Type B pancreatic cell (in vitro differentiated cells): ENCODE measurements at places on chromosomes 3 and 15. TPM values are rescaled to one million over a fixed set of nuclear protein-coding genes. Genes with fewer than 3 reads are reported as not detected.
A peak's percentile ranks its signal among the peaks of the same experiment; 100 is the strongest.

IGSF10 gene
- 6.8 and 10.8 TPM in 2 replicates for total RNA-seq

TFG gene
- total RNA-seq, result 105 and 140 TPM in 2 replicates

FBXO40 gene
- total RNA-seq, result not detected in 2 replicates

NR2F2 gene
- 135 and 270 TPM in 2 replicates for total RNA-seq

FANCD2 gene
- 17.7 and 38.0 TPM in 2 replicates for total RNA-seq

BFSP2 gene
- total RNA-seq, result not detected in 2 replicates

HGD gene
- 10.4 and 14.0 TPM in 2 replicates for total RNA-seq

GRCh38 chr3:126714276-126714900, 10.3 kb downstream of the CHCHD6 start:
- H3K36me3 ChIP-seq, result peaks cover 4% of the 10 kb centered on the region
- DNase-seq, result no peak
- H3K4me1 ChIP-seq, result peaks cover 17% of the 10 kb centered on the region
- H3K4me3 ChIP-seq, result no peak overlapping the region

- peak overlapping the region; percentile 9 for H3K4me3 ChIP-seq
Observed at GRCh38 chr3:177131927-177132636, 65.2 kb downstream of the TBL1XR1 start.

GRCh38 chr3:71052716-71053115, 530.8 kb downstream of the FOXP1 start:
- peak overlapping the region; percentile 58 for H3K4me3 ChIP-seq
- H3K27ac ChIP-seq, result peak overlapping the region; percentile 42
- DNase-seq, result no peak
- peaks cover 25% of the 10 kb centered on the region for H3K36me3 ChIP-seq
- no peaks in the 10 kb centered on the region for H3K27me3 ChIP-seq
- peaks cover 96% of the 10 kb centered on the region for H3K4me1 ChIP-seq

- no peak overlapping the region for H3K4me3 ChIP-seq
- no peak for DNase-seq
- no peaks in the 10 kb centered on the region for H3K27me3 ChIP-seq
- peaks cover 14% of the 10 kb centered on the region for H3K4me1 ChIP-seq
- H3K36me3 ChIP-seq, result peaks cover 11% of the 10 kb centered on the region
Observed at GRCh38 chr3:62084558-62084957, 288.8 kb downstream of the FEZF2 start.

GRCh38 chr15:65334586-65335231, 30.2 kb downstream of the RNU5B-1 start:
- no peak overlapping the region for H3K4me3 ChIP-seq
- no peaks in the 10 kb centered on the region for H3K36me3 ChIP-seq
- no peak overlapping the region for H3K27ac ChIP-seq
- no peak for DNase-seq
- H3K27me3 ChIP-seq, result no peaks in the 10 kb centered on the region

GRCh38 chr15:59166166-59166565, 40.5 kb upstream of the LDHAL6B start:
- H3K4me3 ChIP-seq, result no peak overlapping the region
- no peaks in the 10 kb centered on the region for H3K27me3 ChIP-seq
- no peak for DNase-seq
- peaks cover 26% of the 10 kb centered on the region for H3K36me3 ChIP-seq
- peak overlapping the region; percentile 32 for H3K27ac ChIP-seq

GRCh38 chr3:158106766-158107471, 699 bp upstream of the SHOX2 start:
- peaks cover 33% of the 10 kb centered on the region for H3K4me1 ChIP-seq
- H3K27me3 ChIP-seq, result peaks cover 81% of the 10 kb centered on the region
- H3K36me3 ChIP-seq, result no peaks in the 10 kb centered on the region
- H3K27ac ChIP-seq, result peak overlapping the region; percentile 44

- H3K36me3 ChIP-seq, result no peaks in the 10 kb centered on the region
- peaks cover 15% of the 10 kb centered on the region for H3K4me1 ChIP-seq
- no peak overlapping the region for H3K27ac ChIP-seq
- H3K27me3 ChIP-seq, result peaks cover 3% of the 10 kb centered on the region
- no peak for DNase-seq
Observed at GRCh38 chr15:29687939-29688505, 134.2 kb downstream of the TJP1 start.

GRCh38 chr15:63185206-63185605, 4.2 kb upstream of the RAB8B start:
- H3K36me3 ChIP-seq, result no peaks in the 10 kb centered on the region
- peaks cover 4% of the 10 kb centered on the region for H3K4me1 ChIP-seq
- no peak overlapping the region for H3K27ac ChIP-seq
- no peaks in the 10 kb centered on the region for H3K27me3 ChIP-seq
- DNase-seq, result no peak

- peaks cover 9% of the 10 kb centered on the region for H3K4me1 ChIP-seq
- H3K4me3 ChIP-seq, result no peak overlapping the region
- DNase-seq, result no peak
- H3K36me3 ChIP-seq, result no peaks in the 10 kb centered on the region
Observed at GRCh38 chr3:152205097-152205593, 63.6 kb upstream of the MBNL1 start.

- peaks cover 45% of the 10 kb centered on the region for H3K4me1 ChIP-seq
- no peak for DNase-seq
- no peak overlapping the region for H3K4me3 ChIP-seq
- H3K36me3 ChIP-seq, result no peaks in the 10 kb centered on the region
- H3K27me3 ChIP-seq, result peaks cover 3% of the 10 kb centered on the region
Observed at GRCh38 chr15:92665100-92665555, 9.6 kb upstream of the FAM174B start.

DNA sequence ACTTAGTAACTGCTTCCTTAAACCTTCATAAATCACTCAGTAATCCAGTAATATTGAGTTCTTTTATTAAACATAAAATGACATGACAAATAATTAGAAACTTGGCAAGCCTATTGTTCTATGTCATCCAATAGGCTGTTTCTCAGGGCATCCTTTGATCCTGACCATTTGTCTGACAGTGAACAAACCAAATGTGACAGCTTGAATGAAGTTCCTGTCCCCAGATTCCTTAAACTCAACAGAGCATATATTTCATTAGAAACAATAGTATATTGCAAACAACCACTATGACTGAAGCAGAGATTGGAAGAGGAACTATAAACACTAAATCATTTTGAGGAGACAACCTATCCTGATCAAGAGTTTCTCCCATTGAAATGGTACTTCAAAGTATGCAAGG, 113.6 kb upstream of the MDFIC2 start:
- H3K27ac ChIP-seq, result no peak overlapping the region
- no peaks in the 10 kb centered on the region for H3K4me1 ChIP-seq
- H3K27me3 ChIP-seq, result no peaks in the 10 kb centered on the region
- H3K36me3 ChIP-seq, result no peaks in the 10 kb centered on the region

DNA sequence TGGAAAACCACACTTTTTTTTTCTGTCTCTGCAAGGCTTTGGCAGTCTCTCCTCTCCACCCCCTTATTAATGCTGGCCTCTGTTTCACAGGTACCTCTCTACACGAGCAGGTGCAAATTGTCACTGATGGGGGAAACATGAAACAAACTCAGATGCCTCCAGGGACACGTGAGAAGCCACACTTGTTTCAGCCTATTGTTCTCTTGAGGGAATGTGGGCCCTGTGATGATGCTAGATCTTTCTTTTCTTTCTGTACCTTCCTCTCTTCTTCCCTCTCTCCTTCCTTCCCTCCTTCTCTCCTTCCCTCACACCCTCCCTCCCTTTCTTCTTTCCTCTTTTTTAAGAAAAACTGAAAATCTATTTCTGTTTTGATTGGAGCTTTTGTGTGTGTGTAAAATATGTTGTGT, 5.7 kb upstream of the BLM start:
- no peaks in the 10 kb centered on the region for H3K27me3 ChIP-seq
- DNase-seq, result no peak
- H3K4me1 ChIP-seq, result peaks cover 11% of the 10 kb centered on the region
- H3K27ac ChIP-seq, result no peak overlapping the region
- H3K4me3 ChIP-seq, result no peak overlapping the region

DNA sequence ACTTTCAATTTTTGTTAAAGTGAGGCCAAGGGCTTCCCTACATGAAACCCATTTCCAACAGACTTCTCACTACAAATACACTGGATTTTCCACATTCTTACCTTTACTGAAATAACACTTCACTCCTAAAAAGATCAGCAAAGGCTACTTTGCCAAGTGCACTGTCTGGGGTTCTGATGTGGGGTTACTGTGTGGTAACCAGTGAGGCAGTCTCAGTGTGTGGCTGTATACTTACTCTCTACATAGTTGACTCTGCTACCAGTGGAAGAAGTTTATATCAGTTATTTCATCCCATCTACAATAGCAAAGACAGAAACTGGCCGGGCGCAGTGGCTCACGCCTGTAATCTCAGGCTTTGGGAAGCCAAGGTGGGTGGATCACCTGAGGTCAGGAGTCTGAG, 5.6 kb downstream of the WDR82 start:
- peak overlapping the region; percentile 50 for H3K27ac ChIP-seq
- peaks cover 36% of the 10 kb centered on the region for H3K4me1 ChIP-seq

GRCh38 chr3:161950318-161950868, 453.8 kb downstream of the OTOL1 start:
- H3K4me3 ChIP-seq, result no peak overlapping the region
- no peak for DNase-seq
- H3K27me3 ChIP-seq, result no peaks in the 10 kb centered on the region
- H3K27ac ChIP-seq, result no peak overlapping the region
- H3K36me3 ChIP-seq, result no peaks in the 10 kb centered on the region
- no peaks in the 10 kb centered on the region for H3K4me1 ChIP-seq

- H3K4me1 ChIP-seq, result no peaks in the 10 kb centered on the region
- H3K27ac ChIP-seq, result no peak overlapping the region
- no peaks in the 10 kb centered on the region for H3K27me3 ChIP-seq
- no peak for DNase-seq
- H3K4me3 ChIP-seq, result no peak overlapping the region
- peaks cover 7% of the 10 kb centered on the region for H3K36me3 ChIP-seq
Observed at GRCh38 chr3:129502641-129503408, 25.6 kb upstream of the RHO start.

DNA sequence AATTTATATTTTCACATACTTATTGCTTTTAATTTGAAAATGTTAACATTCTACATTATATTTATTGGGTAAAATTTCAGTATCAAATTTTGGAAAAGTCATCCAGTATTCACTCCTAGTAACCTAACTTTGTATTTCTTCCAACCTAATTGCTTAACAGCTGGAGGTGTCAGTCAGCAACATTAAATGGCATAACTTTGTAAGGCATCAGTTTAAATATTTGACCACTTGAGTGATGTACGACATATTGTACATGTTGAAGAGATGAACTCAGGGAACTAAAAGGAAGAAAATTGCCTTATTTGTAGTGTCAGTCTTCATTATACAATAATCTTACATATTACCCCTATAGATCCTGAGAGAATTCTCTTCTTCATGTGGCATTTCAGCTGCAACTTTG, 326.8 kb downstream of the NAALADL2 start:
- no peaks in the 10 kb centered on the region for H3K36me3 ChIP-seq
- no peak overlapping the region for H3K4me3 ChIP-seq
- DNase-seq, result no peak
- H3K27ac ChIP-seq, result no peak overlapping the region
- no peaks in the 10 kb centered on the region for H3K27me3 ChIP-seq

GRCh38 chr15:24916305-24917009, 38.3 kb upstream of the SNRPN start:
- no peak overlapping the region for H3K4me3 ChIP-seq
- H3K4me1 ChIP-seq, result no peaks in the 10 kb centered on the region
- no peaks in the 10 kb centered on the region for H3K27me3 ChIP-seq
- H3K36me3 ChIP-seq, result no peaks in the 10 kb centered on the region

GRCh38 chr3:126828306-126828705, 124.3 kb downstream of the CHCHD6 start:
- H3K27me3 ChIP-seq, result no peaks in the 10 kb centered on the region
- no peaks in the 10 kb centered on the region for H3K4me1 ChIP-seq
- no peak overlapping the region for H3K4me3 ChIP-seq

- no peaks in the 10 kb centered on the region for H3K4me1 ChIP-seq
- no peak for DNase-seq
- no peak overlapping the region for H3K4me3 ChIP-seq
Observed at GRCh38 chr15:43081283-43081682, 24.6 kb downstream of the UBR1 start.

DNA sequence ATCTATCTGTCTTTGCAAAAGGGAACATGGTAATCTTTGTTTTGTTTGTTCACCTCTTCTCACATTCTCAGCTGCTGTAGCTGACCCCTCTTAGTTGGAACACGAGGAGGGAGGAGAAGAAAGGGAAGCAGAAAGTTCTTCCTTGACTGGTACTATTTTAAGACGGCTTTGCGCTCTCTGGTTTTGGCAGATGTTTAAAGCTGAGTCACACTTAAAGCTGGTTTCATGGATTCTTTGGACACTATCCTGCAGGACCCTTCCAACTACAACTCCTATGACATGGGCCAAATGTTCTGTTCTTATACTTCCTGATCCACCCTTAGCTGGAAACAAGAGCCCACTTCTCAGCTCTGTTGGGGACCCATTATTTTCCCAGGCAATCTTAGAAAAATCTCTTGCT, 40.6 kb upstream of the FXR1 start:
- no peaks in the 10 kb centered on the region for H3K36me3 ChIP-seq
- H3K27me3 ChIP-seq, result peaks cover 13% of the 10 kb centered on the region
- no peak overlapping the region for H3K27ac ChIP-seq
- no peaks in the 10 kb centered on the region for H3K4me1 ChIP-seq

- peaks cover 40% of the 10 kb centered on the region for H3K4me1 ChIP-seq
- no peaks in the 10 kb centered on the region for H3K27me3 ChIP-seq
- no peak for DNase-seq
- H3K4me3 ChIP-seq, result no peak overlapping the region
Observed at GRCh38 chr15:36911322-36911944, 188.9 kb downstream of the MEIS2 start.

DNA sequence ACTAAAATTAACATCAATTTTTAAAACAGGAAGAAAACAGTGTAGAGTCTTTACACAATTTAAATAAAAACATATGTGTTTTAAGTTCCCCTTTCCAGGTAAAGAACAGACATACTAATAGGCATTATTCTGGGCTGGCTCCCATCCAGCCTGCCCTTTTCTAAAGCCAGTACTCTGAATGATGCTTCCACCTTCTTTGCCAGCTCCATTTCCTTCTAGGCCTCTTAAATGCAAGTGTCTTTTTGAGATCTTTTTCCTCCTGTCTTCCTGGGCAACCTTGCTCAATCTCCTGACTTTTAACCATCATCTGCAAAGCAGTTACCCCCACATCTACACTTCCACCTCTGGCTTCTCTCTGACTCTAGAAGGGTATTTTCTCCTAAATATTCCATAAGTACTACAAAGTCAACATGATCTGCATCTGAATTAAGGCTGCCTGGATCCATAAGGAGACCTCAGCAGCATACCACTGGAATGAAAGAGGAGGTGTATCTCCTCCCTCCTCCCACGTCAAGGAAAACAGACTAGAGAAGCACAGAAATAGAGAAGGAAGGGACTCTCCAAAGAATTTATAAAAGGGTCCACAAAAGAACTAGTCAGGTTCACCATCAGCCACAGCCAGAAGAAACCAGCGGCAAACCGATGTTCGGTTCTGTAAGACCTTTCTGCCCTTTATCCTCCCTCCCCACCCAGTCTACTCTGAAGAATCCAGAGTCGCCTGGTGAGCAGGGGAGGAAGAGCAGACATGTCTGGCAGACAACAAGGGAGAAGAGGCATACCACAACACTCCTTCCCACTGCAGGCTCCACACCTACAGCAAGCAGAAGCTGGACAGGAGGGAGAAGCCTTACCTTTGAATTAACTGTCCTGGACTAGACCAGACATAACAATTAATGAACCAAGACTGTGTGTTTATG, 47.1 kb downstream of the GOLIM4 start:
- no peak overlapping the region for H3K27ac ChIP-seq
- no peak for DNase-seq
- no peak overlapping the region for H3K4me3 ChIP-seq
- H3K4me1 ChIP-seq, result peaks cover 40% of the 10 kb centered on the region
